ENCODE measurements at places on chromosomes 11 and 22. TPM values are rescaled to one million over a fixed set of nuclear protein-coding genes. Genes with fewer than 3 reads are reported as not detected.
A peak's percentile ranks its signal among the peaks of the same experiment; 100 is the strongest.

- no peak overlapping the region for H3K4me3 ChIP-seq
- peaks cover 4% of the 10 kb centered on the region for H3K27me3 ChIP-seq
- no peaks in the 10 kb centered on the region for H3K4me1 ChIP-seq
- peaks cover 12% of the 10 kb centered on the region for H3K36me3 ChIP-seq
Measured at GRCh38 chr11:47879259-47880158, 31.4 kb upstream of the NUP160 start.

- peak; percentile 91 for DNase-seq
- no peaks in the 10 kb centered on the region for H3K36me3 ChIP-seq
Measured at GRCh38 chr22:29306835-29307595, 565 bp downstream of the GAS2L1 start.

DNA sequence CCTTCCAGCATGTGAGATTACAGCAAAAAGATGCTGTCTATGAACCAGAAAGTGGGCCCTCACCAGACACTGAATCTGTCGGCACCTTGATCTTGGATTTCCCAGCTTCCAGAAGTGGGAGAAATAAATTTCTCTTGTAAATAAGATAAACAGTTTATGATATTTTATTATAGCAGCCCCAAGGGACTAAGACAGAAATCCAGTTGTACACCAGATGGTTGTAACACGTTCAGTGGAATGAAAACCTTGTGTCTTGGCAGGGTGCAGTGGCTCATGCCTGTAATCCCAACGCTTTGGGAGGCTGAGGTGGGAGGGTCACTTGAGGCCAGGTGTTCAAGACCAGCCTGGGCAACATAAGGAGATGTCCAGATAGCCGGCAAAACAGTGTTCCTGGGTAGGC, 61.8 kb downstream of the MCHR1 start:
- no peak overlapping the region for H3K27ac ChIP-seq
- peaks cover 4% of the 10 kb centered on the region for H3K27me3 ChIP-seq
- no peak overlapping the region for H3K4me3 ChIP-seq
- DNase-seq, result no peak
- H3K4me1 ChIP-seq, result peaks cover 9% of the 10 kb centered on the region

DNA sequence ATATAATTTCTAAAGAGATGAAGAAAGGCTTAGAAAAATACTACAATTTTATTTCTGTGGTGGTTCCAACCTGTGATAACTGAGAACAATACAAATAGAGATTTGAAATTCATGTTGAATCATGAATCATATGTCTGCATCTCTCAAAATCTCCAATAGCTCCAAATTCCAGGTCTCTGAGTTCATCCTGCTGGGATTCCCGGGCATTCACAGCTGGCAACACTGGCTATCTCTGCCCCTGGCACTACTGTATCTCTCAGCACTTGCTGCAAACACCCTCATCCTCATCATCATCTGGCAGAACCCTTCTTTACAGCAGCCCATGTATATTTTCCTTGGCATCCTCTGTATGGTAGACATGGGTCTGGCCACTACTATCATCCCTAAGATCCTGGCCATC, at the start of gene OR56B1:
Gene OR56B1, plus strand, starts transcription at position 53 of the 400 bp plus-strand sequence. Its CDS starts 69 bp downstream, at position 122.
- DNase-seq, result no peak
- H3K27me3 ChIP-seq, result peaks cover 2% of the 10 kb centered on the region

GRCh38 chr11:83206221-83206620, 12.7 kb downstream of the ANKRD42 start:
- no peak overlapping the region for H3K27ac ChIP-seq
- no peak overlapping the region for H3K4me3 ChIP-seq
- no peaks in the 10 kb centered on the region for H3K27me3 ChIP-seq
- DNase-seq, result no peak
- no peaks in the 10 kb centered on the region for H3K36me3 ChIP-seq

GRCh38 chr22:41923595-41924276, 2.9 kb downstream of the TNFRSF13C start:
- H3K36me3 ChIP-seq, result no peaks in the 10 kb centered on the region
- no peak overlapping the region for H3K27ac ChIP-seq
- no peak for DNase-seq
- H3K4me1 ChIP-seq, result peaks cover 6% of the 10 kb centered on the region
- H3K27me3 ChIP-seq, result peaks cover 18% of the 10 kb centered on the region

GRCh38 chr11:99693941-99694492, 673.3 kb downstream of the CNTN5 start:
- H3K27me3 ChIP-seq, result peaks cover 1% of the 10 kb centered on the region
- no peak overlapping the region for H3K4me3 ChIP-seq
- no peak for DNase-seq
- no peak overlapping the region for H3K27ac ChIP-seq
- H3K36me3 ChIP-seq, result no peaks in the 10 kb centered on the region
- no peaks in the 10 kb centered on the region for H3K4me1 ChIP-seq

- H3K27ac ChIP-seq, result no peak overlapping the region
- no peaks in the 10 kb centered on the region for H3K4me1 ChIP-seq
- peaks cover 2% of the 10 kb centered on the region for H3K27me3 ChIP-seq
- DNase-seq, result peak; percentile 55
Measured at GRCh38 chr11:45964911-45965389, 42.5 kb downstream of the LARGE2 start.

GRCh38 chr11:1822648-1823375, 12.0 kb upstream of the SYT8 start:
- peaks cover 5% of the 10 kb centered on the region for H3K36me3 ChIP-seq
- H3K27me3 ChIP-seq, result peaks cover 8% of the 10 kb centered on the region

DNA sequence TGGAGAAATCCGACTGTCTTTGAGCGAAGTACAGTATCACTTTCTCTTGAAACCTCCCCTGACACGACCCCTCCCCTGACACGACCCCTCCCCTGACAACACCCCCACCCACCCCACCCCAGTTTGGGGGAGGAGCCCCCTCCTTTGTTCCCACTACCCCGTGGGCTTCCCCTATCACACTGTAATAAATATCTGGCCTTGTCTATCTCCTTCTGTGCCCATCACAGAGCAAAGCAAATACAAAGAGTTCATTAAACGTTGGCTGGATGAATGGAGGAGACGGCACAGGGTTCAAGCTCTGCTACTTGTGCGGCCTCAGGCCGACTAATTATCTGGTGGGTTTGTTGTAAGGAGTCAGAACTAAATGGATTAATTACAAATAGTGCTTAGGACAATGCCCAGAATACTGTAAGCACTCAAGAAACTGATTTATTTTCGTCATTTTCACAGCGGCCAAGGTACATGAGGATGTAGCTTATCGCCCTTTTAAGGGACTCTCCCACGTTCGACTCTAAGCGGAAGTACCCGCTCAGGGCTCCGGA, 628 bp upstream of the GGA1 start:
- H3K36me3 ChIP-seq, result no peaks in the 10 kb centered on the region
- H3K27me3 ChIP-seq, result peaks cover 11% of the 10 kb centered on the region
- no peak for DNase-seq
- H3K4me1 ChIP-seq, result peaks cover 7% of the 10 kb centered on the region
- peak overlapping the region; percentile 99 for H3K27ac ChIP-seq

GRCh38 chr11:125295931-125296330, 131.4 kb downstream of the PKNOX2 start:
- H3K36me3 ChIP-seq, result no peaks in the 10 kb centered on the region
- H3K27me3 ChIP-seq, result peaks cover 6% of the 10 kb centered on the region
- H3K4me1 ChIP-seq, result peaks cover 3% of the 10 kb centered on the region

GRCh38 chr22:39344046-39344390, 5.8 kb upstream of the SYNGR1 start:
- peaks cover 2% of the 10 kb centered on the region for H3K27me3 ChIP-seq
- no peak overlapping the region for H3K27ac ChIP-seq
- DNase-seq, result no peak
- no peaks in the 10 kb centered on the region for H3K36me3 ChIP-seq
- no peak overlapping the region for H3K4me3 ChIP-seq

DNA sequence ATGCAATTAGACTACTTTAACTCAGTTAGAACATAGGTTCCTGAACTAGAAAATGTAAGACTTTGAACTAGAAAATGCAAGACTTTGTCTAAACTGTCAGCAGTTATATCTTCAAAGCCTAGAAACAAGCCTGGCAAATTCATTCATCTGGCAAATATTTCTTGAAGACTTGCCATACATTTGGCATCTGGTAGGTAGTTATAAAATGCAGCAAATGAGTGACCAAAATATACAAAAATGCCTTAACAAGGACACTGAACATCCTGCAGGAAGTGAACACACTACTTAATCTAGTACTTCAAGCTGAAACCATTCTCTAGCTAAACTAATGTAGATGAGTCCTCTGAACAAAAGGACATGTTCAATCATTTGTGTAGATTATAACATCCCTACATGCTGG, 84.7 kb upstream of the SCUBE2 start:
- H3K27me3 ChIP-seq, result peaks cover 2% of the 10 kb centered on the region
- H3K36me3 ChIP-seq, result no peaks in the 10 kb centered on the region
- peaks cover 4% of the 10 kb centered on the region for H3K4me1 ChIP-seq
- no peak overlapping the region for H3K4me3 ChIP-seq

DNA sequence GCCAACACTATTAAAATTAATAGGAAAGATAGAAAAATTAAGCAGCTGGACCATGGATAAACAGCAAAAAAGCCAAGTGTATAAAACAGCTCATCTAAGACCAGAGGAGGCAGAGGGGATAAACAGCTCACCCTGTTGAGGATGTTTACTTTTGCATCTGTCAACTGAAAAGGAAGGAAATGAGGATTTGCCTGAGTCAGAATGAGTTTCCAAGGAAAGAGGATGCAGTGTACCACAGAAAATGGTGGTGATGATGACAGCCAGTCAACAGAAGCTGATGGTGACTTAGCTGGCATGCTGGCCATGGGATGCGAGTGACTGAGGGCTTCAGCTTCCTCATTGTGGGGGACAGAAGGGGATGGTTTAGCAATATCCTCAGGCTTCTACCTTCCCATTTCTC, 183.5 kb downstream of the KIRREL3 start:
- H3K27ac ChIP-seq, result no peak overlapping the region
- H3K27me3 ChIP-seq, result peaks cover 3% of the 10 kb centered on the region
- peaks cover 16% of the 10 kb centered on the region for H3K4me1 ChIP-seq
- H3K36me3 ChIP-seq, result no peaks in the 10 kb centered on the region

- H3K36me3 ChIP-seq, result peaks cover 5% of the 10 kb centered on the region
- H3K4me1 ChIP-seq, result no peaks in the 10 kb centered on the region
- peaks cover 11% of the 10 kb centered on the region for H3K27me3 ChIP-seq
- no peak overlapping the region for H3K27ac ChIP-seq
Measured at GRCh38 chr11:69828971-69829344, 9.7 kb upstream of the FGF3 start.

DNA sequence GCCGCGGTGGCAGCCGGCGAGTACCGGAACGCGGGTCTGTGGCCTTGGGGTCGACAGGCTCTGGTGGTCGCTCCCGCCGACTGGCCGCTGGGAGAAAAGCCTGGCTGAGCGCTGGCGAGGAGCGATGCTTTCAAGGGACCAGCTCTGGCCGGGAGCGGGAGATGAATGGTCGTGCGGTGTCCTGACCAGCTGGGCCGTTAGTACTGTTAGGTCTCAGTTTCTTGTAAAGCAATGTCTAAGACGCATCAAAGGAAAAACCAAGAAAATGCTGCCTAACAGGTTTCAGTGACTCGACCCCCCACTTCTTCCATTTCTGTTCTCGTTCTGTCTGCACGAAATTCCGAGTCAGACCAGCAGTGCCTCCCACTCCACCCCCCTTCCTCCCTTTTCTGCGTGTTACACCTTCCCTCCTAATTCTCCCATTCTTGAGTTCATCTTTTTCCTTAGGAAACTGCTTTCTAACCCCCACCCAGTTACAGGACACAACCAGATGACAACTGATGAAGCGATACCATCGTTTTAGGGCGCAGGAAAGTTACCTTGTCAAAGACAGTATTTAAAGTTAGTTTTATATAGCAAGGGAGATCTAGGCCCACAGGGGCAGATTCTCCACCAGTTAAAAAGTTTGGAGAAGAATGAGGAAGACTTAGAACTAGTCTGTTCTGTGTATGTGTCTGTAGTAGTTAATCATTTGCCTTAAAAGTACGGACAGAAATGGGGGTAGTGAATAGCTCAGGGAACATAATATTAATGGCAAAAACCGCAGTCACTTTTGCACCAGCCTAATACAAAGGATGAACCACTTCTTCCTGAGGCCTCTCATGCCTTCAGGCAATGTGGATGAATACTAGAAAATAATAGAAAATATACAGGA, 1.0 kb downstream of the CUL5 start:
- no peak for DNase-seq
- peaks cover 4% of the 10 kb centered on the region for H3K27me3 ChIP-seq
- H3K4me1 ChIP-seq, result peaks cover 9% of the 10 kb centered on the region
- H3K27ac ChIP-seq, result peak overlapping the region; percentile 97
- no peaks in the 10 kb centered on the region for H3K36me3 ChIP-seq

- peak overlapping the region; percentile 48 for H3K27ac ChIP-seq
- DNase-seq, result no peak
- H3K4me3 ChIP-seq, result peak overlapping the region; percentile 63
Measured at GRCh38 chr11:64686466-64687170, 36.4 kb downstream of the NRXN2 start.

DNA sequence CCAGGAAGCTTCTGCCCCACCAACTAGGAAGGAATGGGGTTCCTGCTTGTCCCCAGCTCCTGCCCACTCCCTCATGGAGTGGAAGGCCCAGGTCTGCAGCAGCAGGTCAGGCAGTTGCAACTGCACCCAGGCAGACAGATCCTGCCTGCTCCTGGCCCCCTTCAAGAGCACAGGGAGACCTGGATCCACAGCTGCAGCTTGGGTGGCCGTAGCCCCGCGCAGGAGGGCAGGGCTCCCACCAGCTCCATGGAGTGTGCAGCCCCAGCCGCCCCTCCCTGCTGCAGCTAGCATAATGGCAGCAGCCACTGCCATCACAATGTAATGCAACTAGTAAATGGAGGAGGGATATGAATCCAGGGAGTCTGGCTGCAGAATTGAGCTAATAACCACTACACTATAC, 187.5 kb upstream of the PLET1 start:
- H3K27me3 ChIP-seq, result no peaks in the 10 kb centered on the region
- H3K27ac ChIP-seq, result no peak overlapping the region
- H3K4me3 ChIP-seq, result no peak overlapping the region
- H3K4me1 ChIP-seq, result no peaks in the 10 kb centered on the region

DNA sequence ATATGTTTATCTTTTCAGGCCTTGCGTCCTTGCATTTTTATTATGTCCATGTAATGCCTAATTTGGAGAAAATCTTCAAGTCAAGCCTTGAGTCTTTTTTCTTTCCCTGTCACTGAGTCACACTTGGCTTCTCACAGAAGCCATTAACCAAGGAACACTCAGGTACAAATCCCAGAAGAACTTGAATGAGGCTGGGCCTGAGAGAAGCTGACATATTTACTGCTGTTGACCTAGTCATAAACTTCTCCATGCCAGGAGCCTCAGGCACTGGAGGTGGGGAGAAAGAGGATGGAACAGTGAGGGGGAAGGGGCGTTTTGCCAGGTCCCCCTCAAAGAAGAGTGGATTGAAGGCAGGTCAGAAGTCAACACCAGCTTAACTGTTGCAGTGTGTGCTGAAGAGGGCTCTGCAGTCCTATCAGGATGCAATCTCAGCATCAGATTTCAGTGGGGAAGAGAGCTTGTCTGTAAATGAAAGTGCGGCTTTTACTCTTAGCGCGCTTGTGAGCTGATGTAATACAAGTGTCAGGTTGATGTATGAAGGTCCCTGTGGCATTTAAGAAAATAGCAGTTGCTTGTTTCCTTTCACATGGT, 526.0 kb downstream of the ETS1 start:
- no peak overlapping the region for H3K4me3 ChIP-seq
- H3K36me3 ChIP-seq, result peaks cover 4% of the 10 kb centered on the region
- no peaks in the 10 kb centered on the region for H3K4me1 ChIP-seq
- H3K27ac ChIP-seq, result no peak overlapping the region
- H3K27me3 ChIP-seq, result no peaks in the 10 kb centered on the region

FOLR3 gene
- not detected for total RNA-seq

PKNOX2 gene
- 8.7 TPM for total RNA-seq

SCUBE1 gene
- 25.8 TPM for total RNA-seq

TIMP3 gene
- total RNA-seq, result 15.2 TPM

FAM227A gene
- total RNA-seq, result 6.3 TPM

GRAMD1B gene
- 12.2 TPM for total RNA-seq

GGTLC3 gene
- total RNA-seq, result not detected
